ENCODE measurements at places on chromosomes 4 and X.

- no peak for DNase-seq
Observed at GRCh38 chr4:75696581-75696980, 23.4 kb upstream of the G3BP2 start.

DNA sequence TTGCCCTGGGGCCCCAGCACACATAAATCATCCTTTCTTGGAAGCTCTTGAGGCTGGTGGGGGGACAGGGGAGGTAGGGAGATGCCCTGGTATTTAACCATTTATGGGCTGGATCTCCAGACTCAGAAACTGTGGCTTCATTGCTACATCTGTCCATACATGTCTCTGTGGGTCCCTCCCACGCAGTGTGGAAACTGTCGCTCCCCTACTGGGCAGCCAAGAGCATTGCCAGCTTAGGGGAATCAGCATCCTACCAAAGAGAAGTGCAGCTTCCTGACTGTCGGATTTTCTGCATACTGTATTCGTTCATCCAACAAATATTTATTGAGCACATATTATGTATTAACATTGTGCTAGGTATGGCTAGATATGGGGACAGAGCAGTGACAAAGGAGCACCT lies 3.7 kb downstream of the GRIPAP1 start:
- DNase-seq: no peak

DNA sequence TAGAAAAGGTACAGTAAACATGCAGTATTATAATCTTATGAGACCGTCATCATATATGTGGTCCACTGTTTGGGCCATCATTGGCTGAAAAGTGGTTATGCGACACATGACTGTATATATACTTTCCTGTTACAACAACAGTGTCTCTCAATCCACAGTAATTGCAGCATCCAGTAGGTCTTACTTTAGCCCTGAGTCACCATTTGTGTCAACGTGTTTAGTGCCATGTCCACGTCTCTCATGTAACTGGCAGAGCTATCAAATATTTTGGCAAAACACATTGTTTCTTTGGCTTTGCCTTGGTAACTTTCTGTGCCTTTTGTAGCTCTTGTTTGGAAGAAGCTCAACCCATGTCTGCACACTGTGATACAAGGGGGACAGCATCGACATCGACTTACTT lies 73.8 kb downstream of the CD38 start:
- DNase-seq: no peak

GRCh38 chr4:676871-677235 lies 2.5 kb downstream of the MYL5 start:
- no peak for DNase-seq

DNA sequence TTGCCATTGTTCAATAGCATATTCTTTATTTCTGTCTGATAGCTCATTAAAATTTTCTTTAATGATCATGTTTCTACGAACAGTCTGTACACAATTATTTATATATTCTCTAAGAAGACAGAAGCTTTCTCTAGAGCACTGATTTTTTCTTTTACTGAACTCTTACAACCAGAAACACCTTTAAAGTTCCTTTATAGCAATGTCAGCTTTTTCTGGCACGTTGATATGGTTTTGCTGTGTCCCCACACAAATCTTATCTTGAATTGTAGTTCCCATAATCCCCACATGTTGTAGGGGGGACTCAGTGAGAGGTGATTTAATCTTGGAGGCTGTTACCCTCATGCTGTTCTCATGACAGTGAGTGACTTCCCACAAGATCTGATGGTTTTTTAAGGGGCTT lies 299.4 kb downstream of the PPARGC1A start:
- DNase-seq: no peak

GRCh38 chrX:115017455-115017854 lies at the start of gene IL13RA2:
Gene IL13RA2, minus strand, starts transcription at chrX:115017616. Its CDS starts 347 bp downstream, at chrX:115017269.
- DNase-seq: no peak
